ENCODE measurements at places on chromosomes 2 and 18. TPM values are rescaled to one million over a fixed set of nuclear protein-coding genes. Genes with fewer than 3 reads are reported as not detected.

- no peaks in the 10 kb centered on the region for H3K4me1 ChIP-seq
- H3K36me3 ChIP-seq = no peaks in the 10 kb centered on the region
- H3K27me3 ChIP-seq = no peaks in the 10 kb centered on the region
- no peak overlapping the region for H3K27ac ChIP-seq
- DNase-seq = no peak
- H3K4me3 ChIP-seq = no peak overlapping the region
These were observed 259.8 kb upstream of the LYPD1 start for GRCh38 chr2:132929786-132930185.

- no peaks in the 10 kb centered on the region for H3K4me1 ChIP-seq
- peaks cover 4% of the 10 kb centered on the region for H3K27me3 ChIP-seq
- peaks cover 3% of the 10 kb centered on the region for H3K36me3 ChIP-seq
- H3K27ac ChIP-seq = no peak overlapping the region
- no peak for DNase-seq
- no peak overlapping the region for H3K4me3 ChIP-seq
These were observed 82.1 kb downstream of the HS6ST1 start for GRCh38 chr2:128236491-128237035.

DNA sequence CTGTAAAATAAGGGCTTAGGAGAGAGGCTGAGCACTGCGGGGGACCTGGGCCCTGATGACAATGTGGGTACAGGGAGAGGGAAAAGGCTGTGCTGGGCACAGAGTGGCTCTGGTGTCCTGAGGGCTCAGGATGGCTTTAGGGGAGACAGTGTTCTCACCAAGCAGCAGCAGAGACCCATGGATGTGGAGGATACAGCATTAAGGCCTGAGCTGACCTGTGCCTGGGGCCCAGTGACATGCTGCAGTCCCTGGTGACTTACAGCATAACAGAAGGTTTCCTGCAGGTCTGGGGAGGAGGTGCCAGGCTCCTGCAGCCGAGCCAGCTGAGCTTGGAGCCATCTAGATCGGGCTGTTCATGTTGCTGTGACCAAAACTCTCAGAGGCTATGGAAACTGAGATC lies 191.3 kb upstream of the SMAD2 start:
- H3K4me1 ChIP-seq = peaks cover 15% of the 10 kb centered on the region
- peaks cover 2% of the 10 kb centered on the region for H3K27me3 ChIP-seq
- no peaks in the 10 kb centered on the region for H3K36me3 ChIP-seq
- no peak for DNase-seq
- H3K4me3 ChIP-seq = no peak overlapping the region

GRCh38 chr2:227394401-227394800 lies 6.7 kb upstream of the SCYGR1 start:
- DNase-seq = no peak
- H3K4me1 ChIP-seq = no peaks in the 10 kb centered on the region
- H3K4me3 ChIP-seq = no peak overlapping the region
- no peaks in the 10 kb centered on the region for H3K36me3 ChIP-seq
- no peak overlapping the region for H3K27ac ChIP-seq

DNA sequence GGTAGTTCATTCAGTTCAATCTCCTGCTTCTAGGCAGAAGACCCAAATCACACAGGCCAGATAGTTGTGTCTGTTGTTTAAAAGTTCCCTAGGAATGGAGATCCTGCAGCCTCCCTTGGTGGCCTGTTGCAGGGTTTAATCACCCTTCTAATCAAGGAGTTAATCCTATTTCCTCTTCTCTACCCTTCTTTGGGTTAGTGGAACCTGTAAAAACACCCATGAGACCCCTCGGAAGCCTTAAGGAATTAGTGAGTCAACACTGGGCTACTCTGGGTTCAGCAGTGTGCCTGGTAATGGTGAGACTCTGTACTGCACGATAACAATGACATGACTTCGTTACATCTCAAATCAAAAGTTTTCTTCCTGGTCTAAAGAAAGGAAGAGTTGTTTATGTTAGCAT lies 217.6 kb upstream of the NRP2 start:
- no peak overlapping the region for H3K4me3 ChIP-seq
- DNase-seq = no peak
- no peaks in the 10 kb centered on the region for H3K36me3 ChIP-seq

GRCh38 chr2:240644859-240645301 lies 19.6 kb downstream of the GPR35 start:
- no peak overlapping the region for H3K4me3 ChIP-seq
- H3K27ac ChIP-seq = no peak overlapping the region
- no peaks in the 10 kb centered on the region for H3K36me3 ChIP-seq

ZFP36L2 gene
- total RNA-seq = 72.1 TPM

KYNU gene
- total RNA-seq = not detected

RPE gene
- total RNA-seq = 41.0 TPM

NOSTRIN gene
- not detected for total RNA-seq

ADAM23 gene
- 12.0 TPM for total RNA-seq

Measured in endothelial cell (in vitro differentiated cells).